ENCODE measurements at places on chromosomes 12 and 14. TPM values are rescaled to one million over a fixed set of nuclear protein-coding genes. Genes with fewer than 3 reads are reported as not detected.

DLGAP5 gene
- total RNA-seq = 8.1 TPM

RDH12 gene
- total RNA-seq = not detected

SLC41A2 gene
- total RNA-seq = 99.9 TPM

TESPA1 gene
- 1.8 TPM for total RNA-seq

SOX5 gene
- total RNA-seq = 5.1 TPM

GLT1D1 gene
- not detected for total RNA-seq

PPP1R36 gene
- 10.7 TPM for total RNA-seq

SERPINA9 gene
- total RNA-seq = not detected

OTX2 gene
- not detected for total RNA-seq

TMED8 gene
- total RNA-seq = 7.4 TPM

ETFBKMT gene
- total RNA-seq = 2.9 TPM

CD163L1 gene
- 18.3 TPM for total RNA-seq

NAV3 gene
- 1.3 TPM for total RNA-seq

VRK1 gene
- total RNA-seq = 14.6 TPM

VRTN gene
- not detected for total RNA-seq

BCL2L2 gene
- total RNA-seq = 34.7 TPM

CLEC1B gene
- total RNA-seq = not detected

IGFBP6 gene
- 24.5 TPM for total RNA-seq

COCH gene
- 4.4 TPM for total RNA-seq

INF2 gene
- 203 TPM for total RNA-seq

RNASE7 gene
- 0.31 TPM for total RNA-seq

PPP4R4 gene
- not detected for total RNA-seq

STAB2 gene
- total RNA-seq = 2.0 TPM

DDN gene
- total RNA-seq = not detected

KRT86 gene
- total RNA-seq = not detected

ESR2 gene
- total RNA-seq = 0.40 TPM

TMPRSS12 gene
- total RNA-seq = not detected

CDK4 gene
- total RNA-seq = 46.0 TPM

PDE3A gene
- 46.9 TPM for total RNA-seq

MMP17 gene
- total RNA-seq = 1.6 TPM

MANSC4 gene
- total RNA-seq = not detected

OR11H6 gene
- total RNA-seq = not detected

CDKL1 gene
- total RNA-seq = 24.9 TPM

LMNTD1 gene
- total RNA-seq = not detected

FSCB gene
- total RNA-seq = not detected

PLEKHD1 gene
- 0.18 TPM for total RNA-seq

DNAI7 gene
- total RNA-seq = 0.43 TPM

C1S gene
- total RNA-seq = 109 TPM

NRIP2 gene
- total RNA-seq = 1.8 TPM

PRKD1 gene
- total RNA-seq = 3.6 TPM

CCDC175 gene
- total RNA-seq = 0.79 TPM

LIN52 gene
- total RNA-seq = 5.0 TPM

DHRS7 gene
- 80.8 TPM for total RNA-seq

OTUB2 gene
- total RNA-seq = 4.7 TPM

GPRC5D gene
- total RNA-seq = not detected

LALBA gene
- not detected for total RNA-seq

SLCO1B1 gene
- total RNA-seq = not detected

ABCC9 gene
- total RNA-seq = 1.6 TPM

CLEC9A gene
- not detected for total RNA-seq

GPR135 gene
- 1.5 TPM for total RNA-seq

SLC39A5 gene
- 152 TPM for total RNA-seq

ART4 gene
- 0.20 TPM for total RNA-seq

TMEM132D gene
- 0.25 TPM for total RNA-seq

TTC9 gene
- 0.73 TPM for total RNA-seq
